HFFc6 (cell line): ENCODE measurements at places on chromosomes 6 and 20.
A peak's percentile ranks its signal among the peaks of the same experiment; 100 is the strongest.

GRCh38 chr6:117506180-117506835 lies 23.8 kb downstream of the DCBLD1 start:
- peak; percentile 25 for DNase-seq

DNA sequence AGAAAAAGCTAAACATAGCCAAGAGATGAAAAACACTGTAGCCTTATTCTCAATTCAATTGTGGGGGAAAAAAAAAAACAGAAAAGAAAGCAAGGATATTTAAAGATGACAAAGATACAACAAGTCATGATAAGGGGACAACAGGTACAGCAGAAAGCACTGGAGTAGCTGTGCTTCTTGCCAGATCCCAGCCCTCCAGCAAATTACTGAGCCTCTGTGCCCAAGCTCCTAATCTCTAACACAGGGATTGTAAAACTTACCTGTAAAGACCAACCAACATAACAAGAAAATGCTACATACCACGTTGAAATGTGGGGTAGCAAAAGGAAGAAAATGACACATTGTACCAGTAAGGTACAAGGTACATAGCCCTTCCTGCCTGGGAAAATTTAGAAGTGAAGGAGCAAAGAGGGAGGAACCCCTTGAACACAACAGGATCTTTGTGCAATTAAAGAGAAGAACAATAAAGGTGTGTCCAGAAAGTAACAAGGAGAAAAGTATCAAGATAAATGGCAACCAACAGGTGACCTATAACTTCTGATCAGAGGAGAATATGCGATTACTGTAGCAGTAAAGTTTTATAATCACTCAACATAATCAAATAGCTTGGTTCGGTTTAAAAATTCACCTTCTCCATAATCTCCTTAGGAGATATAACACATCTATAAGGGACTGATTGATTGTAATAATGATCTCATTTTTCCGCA lies 30.6 kb downstream of the PREP start:
- no peak for DNase-seq

DNA sequence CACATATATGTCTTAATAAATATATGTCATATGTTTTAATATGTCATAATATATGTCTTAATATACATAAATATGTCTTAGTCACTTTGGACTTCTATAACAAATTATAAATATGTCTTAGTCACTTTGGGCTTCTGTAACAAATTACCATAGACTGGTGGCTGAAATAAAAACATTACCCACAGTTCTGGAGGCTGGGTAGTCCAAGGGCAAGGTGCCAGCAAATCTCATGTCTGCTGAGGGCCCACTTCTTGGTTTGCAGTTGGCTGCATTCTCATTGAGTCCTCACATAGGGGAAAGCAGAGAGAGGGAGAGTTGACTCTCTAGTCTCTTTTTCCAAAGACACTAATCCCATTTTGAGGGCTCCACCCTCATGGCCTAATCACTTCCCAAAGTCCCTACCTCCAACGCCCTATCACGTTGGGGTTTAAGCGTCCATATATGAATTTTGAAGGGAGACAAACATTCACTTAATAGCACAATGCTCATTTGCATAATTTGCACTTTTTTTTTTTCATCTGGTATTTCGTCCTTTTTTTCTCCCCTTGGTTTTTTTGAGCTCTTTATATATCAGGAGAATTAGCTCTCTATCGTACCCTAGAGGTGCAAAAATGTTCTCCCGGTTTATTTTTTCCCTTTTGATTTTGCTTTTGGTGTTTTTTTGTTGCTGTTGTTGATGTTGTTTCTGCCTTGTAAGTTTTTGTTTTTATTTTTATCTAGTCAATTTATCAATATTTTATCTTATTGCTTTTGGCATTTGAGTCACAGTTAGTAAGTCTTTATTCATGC lies 266.4 kb downstream of the PLCB1 start:
- DNase-seq = no peak

DNA sequence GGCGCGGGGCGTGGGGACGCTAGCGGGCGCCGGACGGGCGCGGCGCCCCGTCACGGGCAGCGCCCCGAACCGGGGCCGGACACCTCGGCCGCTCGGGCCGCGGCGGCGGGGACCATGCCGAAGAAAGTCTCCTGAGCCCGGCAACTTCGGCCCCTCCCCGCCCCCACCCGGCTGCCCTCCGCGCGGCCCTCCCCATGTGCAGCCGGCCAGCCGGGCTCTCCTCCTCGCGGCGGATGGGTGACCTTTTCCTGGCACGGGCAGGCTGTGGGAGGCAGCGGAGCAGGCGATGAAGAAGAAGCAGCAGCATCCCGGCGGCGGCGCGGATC lies 278 bp downstream of the UST start:
- DNase-seq = peak; percentile 55

GRCh38 chr6:98529364-98529763 lies 305.0 kb upstream of the POU3F2 start:
- no peak for DNase-seq

- no peak for DNase-seq
These were observed 66.3 kb upstream of the TNFAIP3 start for GRCh38 chr6:137800762-137801161.

DNA sequence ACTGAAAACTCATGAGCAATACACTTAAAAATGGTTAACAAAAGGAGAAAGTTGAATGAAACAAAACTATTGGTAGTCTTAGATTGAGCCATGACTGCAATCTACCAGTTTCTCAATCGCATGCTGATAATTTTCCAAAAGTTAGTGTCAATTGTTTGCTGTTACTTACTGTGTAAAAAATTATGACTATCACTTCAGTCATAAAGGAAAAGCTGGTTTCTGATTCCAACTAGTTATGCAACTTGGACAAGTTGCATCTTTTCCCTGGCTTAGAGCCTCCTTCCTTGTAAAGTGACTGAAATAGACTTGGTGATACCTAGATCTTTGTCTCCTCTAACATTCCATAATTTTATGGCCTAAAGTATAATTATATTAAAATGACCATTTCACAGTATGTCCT lies 88.3 kb upstream of the PAK5 start:
- DNase-seq = no peak

DNA sequence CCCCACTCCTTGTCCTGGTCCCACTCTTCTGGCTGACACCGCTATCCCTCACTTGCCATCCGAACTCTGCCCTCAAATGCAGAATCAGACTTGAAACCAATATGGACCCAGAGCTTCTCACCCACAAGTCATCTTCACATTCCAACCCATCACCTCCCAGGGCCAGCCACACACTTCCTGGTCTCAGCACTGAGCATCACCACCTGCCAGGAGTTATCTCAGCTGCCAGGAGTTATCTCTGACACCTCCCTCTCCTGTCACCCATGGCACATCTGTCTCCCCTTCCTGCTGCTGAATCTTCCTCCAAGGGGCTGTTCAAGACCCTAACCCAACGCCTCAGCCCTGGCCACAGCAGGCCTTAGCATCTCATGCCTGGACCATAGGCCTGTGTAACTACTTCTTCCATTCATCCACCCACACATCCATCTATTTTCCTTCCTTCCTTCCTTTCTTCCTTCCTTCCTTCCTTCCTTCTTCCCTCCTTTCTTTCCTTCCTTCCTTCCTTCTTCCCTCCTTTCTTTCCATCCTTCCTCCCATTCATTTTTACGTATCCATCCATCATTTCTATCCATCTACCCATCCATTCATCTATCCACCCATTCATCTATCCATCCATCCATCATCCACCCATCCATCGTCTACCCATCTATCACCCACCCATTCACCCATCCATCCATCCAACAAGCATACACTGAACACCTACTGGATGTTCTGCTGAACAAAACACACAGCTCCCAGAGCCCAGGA lies 74.6 kb upstream of the NNAT start:
- DNase-seq = no peak

GRCh38 chr6:81734081-81734480 lies 18.4 kb downstream of the TENT5A start:
- DNase-seq = no peak

DNA sequence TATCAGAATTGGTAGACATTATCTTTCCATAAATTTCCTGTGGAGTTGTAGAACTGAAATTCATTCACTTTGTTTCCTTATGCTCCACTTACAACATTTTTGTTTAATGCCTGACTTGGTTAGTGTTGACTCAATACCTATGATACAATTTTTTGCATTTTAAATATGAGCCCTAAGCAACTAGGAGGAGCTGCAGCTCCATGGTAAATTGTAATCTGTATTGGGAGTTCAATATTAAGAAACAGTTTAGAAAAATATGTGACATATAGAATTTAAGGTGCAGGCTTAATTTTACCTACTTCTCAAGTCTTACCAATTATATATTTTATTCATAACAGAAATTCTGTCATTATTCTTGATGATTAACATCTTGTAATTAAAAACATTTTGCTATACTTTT lies 868.3 kb downstream of the EYS start:
- DNase-seq = no peak

GRCh38 chr20:47188540-47188939 lies 168.0 kb downstream of the ZMYND8 start:
- no peak for DNase-seq

- no peak for DNase-seq
These were observed 55.8 kb downstream of the SULF2 start for GRCh38 chr20:47729472-47729871.

DNA sequence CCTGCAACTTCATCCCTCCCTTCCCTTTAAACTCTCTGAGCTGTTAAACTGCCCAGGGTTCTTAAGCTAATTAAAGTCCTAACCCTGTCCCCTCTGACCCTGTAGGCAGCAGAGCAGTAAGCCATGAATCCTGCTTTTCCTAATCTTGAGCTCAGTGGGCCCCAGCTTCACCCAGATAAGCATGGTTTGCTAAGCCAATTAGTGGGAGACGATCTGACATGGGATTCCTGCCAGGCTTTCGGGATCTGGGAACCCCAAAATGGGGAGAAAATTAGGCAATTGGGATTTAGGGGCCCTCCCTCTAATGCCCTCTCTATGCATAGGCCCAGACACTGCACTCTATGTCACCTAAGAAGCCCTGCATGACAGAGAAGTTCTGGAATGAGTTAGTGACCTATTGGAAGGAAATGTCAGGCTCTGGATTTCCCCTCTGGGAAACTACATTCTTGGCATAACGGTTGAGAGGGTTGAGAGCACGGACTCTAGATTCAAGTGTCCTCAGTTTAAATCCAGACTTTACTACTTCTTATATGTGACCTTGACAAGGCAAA lies 4.6 kb downstream of the XKR7 start:
- DNase-seq = peak; percentile 70

DNA sequence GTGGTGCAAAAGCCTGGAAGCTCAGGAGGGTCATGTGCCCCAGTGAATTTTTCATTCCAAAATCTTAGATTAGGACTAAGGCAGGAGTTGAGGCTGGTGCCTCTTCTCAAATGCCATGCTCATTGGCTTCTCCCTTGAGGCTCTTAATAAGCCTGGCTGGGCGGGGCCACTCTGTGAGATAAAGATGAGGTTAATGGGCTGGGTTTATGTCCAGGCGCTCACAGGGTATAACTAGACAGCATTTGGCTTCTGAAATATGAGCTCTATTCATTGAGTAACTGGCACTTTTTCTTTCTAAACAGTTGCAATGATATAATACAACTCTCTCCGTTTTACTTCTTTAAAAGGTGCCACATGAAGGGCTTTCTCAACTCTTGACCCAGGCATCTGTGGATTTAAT lies 156.3 kb downstream of the SCML4 start:
- DNase-seq = no peak

DNA sequence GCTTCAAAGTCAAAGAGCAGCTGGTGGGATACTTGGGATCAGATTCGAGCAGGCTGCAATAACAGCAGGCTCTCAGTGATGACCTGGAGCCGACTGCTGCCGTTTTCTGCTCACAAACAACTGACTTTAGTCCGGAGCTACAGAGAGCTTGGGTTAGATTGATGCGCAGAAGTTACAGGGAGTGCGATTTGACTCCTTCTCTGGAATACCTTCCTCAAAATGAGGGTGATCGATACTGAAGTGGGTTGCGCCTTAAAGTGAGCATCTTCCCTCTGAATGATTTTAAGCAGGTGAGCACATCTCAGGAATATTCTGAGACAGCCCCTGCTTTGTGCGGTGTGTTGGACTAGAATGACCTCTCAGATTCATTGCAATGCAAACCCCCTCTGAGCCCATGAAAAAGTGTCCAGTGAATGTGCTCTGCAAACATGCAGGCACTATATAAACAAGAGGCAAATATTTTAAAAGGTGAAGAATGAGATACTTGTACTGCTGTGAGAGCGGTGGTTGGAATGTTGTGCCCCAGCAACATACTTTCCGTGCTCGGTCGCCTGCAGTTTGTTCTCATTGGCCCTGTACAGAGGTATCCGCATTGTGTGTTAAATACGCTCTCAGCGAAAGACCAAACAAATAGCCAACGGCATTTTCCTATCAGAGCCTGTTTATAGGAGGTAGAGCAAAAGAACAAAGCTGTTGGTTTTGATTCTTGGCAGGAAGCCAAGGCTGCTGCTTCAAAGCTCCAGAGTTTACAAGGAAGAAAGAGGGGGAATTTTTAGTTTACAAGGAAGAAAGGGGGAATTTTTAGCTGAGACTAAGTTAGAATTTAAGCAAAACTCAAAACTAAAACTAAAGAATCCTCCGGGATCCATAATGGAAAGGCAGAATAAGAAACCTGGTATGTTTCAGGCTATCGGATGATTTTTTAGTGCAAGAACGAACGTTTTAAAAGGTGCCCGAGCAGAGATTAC lies 67.7 kb downstream of the PHACTR2 start:
- DNase-seq = peak; percentile 13

DNA sequence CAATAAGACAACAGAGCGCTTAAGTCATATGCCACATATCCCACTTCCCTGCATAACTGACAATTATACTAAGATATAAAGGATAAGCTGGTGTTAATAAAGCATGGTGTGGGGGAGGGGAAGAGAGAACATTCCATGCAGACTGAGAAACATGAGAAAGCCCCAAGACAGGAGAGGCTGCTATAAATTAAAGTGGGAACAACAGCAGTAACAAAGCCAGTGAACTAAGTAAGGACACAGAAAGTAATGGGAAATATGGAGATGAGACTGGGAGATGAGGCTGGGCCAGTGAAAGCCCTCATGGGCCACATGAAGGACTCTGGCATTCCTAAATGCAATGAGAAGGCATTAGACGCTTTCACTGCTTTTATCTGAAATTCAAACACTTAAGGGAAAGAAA lies 41.3 kb downstream of the SESN1 start:
- DNase-seq = no peak

GRCh38 chr20:38136421-38137245 lies 28.4 kb downstream of the TGM2 start:
- DNase-seq = no peak

- no peak for DNase-seq
These were observed 270.6 kb downstream of the KHDC1L start for GRCh38 chr6:72954716-72955115.

- no peak for DNase-seq
These were observed 58.0 kb downstream of the CCN2 start for GRCh38 chr6:131893198-131893597.

GRCh38 chr6:168366473-168366872 lies 46.9 kb upstream of the DACT2 start:
- no peak for DNase-seq

- DNase-seq = no peak
These were observed 156.6 kb downstream of the OPN5 start for GRCh38 chr6:47938405-47938804.

DNA sequence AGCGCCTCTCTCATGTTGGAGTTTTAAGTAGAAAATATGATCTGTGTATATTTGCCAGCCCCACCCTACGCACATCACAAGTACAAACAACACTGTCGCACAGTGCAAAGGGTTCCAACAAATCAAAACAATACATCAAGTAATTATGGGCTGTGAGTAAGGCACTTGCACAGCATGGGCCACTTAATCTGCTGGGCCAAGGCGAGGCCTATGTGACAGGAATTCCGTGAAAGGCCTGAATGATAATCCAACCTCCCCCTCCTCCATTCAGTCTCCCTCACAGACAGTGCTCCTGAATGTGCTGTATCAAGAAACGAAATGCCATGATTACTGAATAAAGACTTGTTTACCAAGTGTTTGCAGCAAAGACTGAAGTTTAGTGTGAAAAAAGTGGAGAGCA lies 130.1 kb upstream of the SLC2A12 start:
- no peak for DNase-seq
